ENCODE measurements at places on chromosomes 3 and 15.

DNA sequence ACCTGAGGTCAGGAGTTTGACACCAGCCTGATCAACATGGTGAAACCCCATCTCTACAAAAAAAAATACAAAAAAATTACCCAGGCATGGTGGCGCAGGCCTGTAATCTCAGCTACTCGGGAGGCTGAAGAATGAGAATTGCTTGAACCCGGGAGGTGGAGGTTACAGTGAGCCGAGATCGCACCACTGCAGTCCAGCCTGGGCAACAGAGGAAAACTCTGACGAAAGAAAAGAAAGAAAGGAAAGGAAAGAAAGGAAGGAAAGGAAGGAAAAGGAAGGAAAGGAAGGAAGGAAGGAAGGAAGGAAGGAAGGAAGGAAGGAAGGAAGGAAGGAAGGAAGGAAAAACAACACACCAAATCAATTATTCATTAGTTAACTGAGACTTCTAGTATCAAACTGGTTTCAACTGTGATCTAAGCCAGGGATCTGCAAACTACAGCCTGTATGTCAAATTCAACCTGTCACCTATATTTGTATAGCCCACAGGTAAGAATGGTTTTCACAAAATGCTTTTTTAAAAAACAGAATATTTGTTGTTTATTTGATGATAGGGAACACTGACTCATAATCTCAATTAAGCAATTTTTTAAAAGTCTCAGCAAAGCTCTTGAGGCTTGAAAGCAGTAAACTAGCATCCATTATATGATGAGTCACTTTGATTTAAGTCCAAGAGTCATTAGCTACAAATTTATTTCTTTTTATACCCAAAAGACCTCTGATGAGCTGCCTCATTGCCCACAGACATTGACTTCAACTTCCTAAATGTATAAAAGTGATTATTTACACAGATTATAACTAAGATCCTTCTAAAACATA lies 127.6 kb downstream of the TBL1XR1 start:
- no peak for DNase-seq

- no peak for DNase-seq
Measured at GRCh38 chr3:29307295-29307694, 26.4 kb downstream of the RBMS3 start.

GRCh38 chr15:31208817-31209216 lies 107.3 kb upstream of the TRPM1 start:
- DNase-seq, result no peak

- DNase-seq, result peak; percentile 25
Measured at GRCh38 chr3:11212299-11212608, 58.0 kb downstream of the HRH1 start.

GRCh38 chr3:53260286-53260785 lies 4.5 kb upstream of the TKT start:
- no peak for DNase-seq

DNA sequence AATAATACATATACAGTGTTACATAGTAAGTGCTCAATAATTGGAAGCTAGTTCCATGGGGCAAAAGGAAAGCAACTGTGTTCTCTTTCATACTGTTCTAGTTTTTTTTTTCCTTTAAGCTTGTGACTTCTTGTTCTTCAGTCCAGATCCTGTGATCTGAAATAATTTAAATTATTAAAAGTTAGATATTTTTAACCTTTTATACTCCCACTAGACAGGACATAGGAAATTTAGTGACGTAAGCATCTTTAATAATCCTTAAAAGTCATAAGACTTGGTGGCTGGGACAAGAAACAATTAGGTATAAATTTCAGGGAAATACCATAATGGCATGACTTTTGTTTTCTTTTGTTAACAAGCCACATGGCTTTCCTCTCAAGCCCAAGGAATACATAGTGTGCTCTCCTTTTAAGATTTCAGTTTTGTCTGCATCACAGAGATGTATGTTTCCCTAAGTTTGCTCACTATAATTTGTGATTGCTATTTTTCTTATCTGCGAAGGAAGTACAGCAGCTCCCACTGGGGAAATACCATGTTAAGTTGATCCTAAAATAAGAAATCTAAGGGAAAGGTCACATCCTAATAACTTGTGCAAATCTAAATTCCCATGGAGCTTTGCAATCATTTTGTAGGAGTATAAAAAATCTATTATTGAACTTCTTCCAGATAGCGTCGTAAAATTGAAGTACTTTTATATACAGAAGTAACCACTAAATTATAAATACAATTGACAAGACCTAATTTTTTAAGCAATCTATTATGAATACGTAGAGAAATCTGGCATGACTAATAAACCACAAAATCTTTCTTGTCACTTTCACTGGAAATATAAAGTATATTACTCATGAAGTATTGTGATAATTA lies 30.1 kb downstream of the PPARG start:
- DNase-seq, result no peak

DNA sequence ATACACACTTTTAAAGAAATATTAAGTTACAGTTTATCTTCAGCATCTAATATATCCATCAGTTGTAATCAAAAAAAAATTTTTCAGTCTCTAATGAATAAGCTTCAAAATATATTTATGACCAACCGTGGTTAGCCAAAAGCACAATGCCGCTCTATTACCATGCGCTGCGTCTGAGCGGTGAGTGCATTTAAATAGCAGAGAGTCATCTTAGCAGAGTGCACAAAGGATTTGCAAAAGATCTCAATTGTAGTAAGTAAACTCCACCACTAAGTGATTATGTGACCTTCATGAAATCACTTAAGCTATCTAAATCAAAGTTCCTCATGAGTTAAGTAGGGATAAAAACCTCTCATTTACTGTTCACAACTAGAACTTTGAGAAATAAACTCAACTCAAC lies 4.9 kb downstream of the TP63 start:
- DNase-seq, result no peak

DNA sequence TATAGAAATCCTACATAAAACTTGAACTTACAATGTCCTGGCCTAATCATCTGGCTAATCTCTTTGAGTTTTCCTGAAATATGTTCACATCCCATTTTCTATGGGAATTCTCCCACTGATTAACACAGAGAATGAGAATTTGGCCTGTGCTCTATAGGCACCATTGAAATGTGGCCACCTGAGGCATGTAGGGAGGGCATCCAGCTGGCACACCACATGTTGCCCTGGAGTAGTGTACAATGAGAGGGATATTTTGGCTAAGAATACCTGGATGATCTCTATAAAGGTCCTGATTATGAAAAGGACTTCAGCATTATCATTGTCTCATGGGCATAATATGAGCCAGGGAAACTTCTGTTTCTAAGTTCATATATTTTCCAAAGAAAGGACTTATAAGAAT lies 324.0 kb downstream of the ZBTB20 start:
- DNase-seq, result no peak

GRCh38 chr3:2390926-2391532 lies 292.4 kb downstream of the CNTN4 start:
- DNase-seq, result no peak

- peak; percentile 90 for DNase-seq
Measured at GRCh38 chr3:12405432-12406272, 78.6 kb upstream of the TSEN2 start.

DNA sequence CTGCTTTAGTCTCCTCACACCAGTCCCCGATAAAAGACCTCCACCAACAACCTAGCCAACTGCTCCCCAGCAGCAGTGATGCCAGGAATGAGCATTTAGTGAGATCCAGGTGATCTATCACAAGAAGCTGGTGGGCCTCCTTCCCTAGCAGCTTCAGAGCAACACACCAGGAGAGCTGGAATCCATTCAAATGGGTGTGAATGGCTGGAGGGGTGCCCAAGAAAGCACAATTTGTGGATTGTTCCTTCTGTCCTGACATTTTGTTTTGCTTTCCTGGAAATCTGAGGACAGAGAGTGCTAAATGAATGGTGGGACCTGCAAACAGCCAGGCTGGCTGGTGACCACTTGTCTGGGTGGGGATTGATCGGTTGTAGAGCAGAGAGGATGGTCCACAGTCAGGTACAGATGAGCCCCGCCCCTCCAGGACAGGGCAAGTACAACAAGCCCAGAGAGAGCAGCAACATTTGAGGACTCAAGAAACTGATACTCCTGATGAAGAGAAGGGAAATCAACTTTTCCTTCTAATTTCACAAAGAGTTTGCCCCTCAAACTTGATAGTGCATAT lies 316.8 kb downstream of the VPS13C start:
- DNase-seq, result no peak

DNA sequence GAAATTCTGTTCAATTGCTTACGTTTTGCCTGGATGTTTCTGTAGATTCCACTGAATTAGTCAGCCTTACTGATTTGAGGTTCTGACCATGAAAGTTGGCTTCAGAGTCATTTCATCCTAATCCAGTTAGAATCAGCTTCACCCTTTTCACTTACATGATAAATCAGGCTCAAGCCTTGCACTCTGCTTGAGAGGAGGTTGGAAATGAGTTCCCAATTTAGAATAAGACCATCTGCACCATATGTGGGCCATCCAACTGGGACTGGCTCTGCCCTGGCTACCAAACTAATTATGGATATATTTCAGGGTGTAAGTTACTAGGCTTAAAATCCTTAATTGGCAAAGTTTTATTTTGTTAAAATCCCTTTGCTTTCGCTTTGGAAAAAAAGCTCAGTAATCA lies 255.7 kb downstream of the CHL1 start:
- DNase-seq, result no peak

- no peak for DNase-seq
Measured at GRCh38 chr3:86244905-86245304, 746.0 kb downstream of the VGLL3 start.

- DNase-seq, result peak; percentile 84
Measured at GRCh38 chr3:48989796-48990635, at the start of gene P4HTM. TSS of gene P4HTM (plus strand) at chr3:48990241. CDS start at chr3:48990257, 16 bp downstream.

DNA sequence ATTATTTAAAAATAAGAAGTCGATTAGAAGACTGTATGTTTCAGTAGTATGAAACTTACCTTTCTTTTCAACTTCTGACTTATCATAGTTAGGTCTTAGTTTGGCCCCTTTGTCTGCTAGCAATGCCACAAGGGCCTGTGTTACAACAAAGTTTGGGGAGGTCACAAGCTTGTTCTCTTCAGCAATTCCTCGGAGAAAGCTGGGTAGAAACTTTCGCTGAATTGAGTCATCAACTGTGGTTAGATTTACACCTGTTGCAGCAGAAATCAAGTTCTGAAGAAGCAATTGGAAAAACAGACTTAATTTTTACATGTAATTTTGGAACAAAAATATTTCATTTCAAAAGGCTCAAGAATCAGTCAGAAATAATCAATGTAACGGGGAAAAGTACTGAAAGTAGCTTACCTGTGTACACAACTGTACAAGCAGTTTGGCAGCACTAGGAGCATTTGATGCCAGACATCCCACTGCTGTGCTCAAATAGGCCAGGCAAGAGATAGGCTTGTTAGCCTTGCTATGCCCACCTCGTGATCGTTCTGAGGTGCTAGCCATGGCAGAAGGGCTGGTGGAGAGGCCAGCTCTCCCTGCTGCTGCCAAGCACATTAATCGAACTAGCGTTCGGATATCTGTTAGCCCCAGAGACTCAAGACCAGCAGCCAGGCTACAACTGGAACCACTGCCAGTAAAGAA lies 58.6 kb downstream of the FBXL22 start:
- no peak for DNase-seq

DNA sequence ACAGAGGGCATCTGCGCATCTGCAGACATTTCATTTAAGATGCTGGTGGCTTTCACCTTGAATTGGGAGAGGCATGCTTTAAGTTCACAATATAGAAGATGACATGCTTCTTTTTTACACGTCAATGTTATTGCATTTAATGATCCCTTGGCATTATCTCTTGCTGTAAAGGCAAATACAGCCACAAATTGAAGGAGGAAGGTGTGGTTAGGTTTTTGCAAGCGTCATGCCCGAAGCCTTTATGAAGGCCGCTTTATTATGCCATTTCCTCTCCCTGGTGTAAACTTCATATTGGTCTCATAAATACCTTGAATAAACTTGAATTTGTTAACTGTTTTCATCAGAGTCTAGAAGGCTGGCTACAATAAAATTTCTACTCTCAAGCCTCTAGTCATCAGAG lies 212.7 kb downstream of the PDZRN3 start:
- no peak for DNase-seq

DNA sequence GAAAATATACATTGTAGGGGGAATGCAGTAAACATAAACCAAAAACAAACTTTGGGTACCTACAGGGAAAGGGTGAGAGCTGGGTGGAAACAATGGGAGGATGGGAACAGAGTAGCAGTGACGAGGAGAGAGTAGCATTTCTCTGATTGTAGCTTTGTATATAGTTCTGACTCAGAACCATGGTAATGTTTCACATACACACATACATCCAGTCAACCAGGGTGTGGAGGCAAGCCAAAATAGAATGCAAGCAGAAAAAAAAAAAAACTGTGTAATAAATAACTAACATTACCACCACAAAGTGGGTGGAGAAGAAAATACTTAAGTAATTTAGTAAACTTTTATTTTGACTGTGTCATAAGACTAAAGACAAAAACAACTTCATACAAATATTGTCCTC lies 27.2 kb downstream of the BCL2A1 start:
- DNase-seq, result no peak

DNA sequence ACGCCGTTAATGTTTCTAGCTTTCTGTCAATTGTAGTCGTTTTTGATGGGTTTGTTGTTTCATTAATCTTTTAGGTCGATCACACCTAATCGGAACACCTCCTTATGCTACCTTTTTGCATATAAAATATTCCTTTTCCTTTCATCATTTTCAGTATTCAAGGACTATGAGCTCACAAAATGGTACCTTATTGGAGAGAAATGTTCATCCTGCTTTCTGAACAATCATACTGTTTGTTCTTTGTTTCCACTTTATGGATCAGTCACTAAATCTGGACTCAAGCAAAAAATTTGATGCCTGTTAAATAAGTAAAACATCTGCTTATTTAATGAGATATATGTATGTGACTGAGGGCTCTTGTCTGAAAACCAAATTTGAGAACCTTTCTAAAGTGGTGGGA lies 1.1 kb downstream of the KIF15 start:
- no peak for DNase-seq

- no peak for DNase-seq
Measured at GRCh38 chr3:191412759-191413158, 48.2 kb upstream of the PYDC2 start.

DNA sequence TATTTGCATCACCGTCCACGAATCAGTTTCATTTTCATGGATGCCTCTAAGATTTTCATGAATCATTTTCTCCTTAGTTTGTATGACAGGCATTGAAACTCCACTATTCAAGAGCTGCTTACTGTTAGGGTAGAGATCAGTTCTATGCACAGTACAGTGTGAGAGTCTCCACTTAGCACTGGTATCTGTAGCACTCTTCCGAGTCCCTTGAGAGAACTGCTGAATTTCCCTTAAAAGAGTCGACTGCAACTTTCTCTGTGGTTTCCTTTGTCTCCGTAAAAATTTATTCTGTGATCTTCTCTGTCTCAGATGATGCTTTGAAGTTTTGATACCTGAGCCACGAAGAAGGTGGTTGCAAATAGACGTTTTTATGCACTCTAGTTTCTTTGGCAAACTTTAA lies 14.8 kb downstream of the GTPBP8 start:
- no peak for DNase-seq

DNA sequence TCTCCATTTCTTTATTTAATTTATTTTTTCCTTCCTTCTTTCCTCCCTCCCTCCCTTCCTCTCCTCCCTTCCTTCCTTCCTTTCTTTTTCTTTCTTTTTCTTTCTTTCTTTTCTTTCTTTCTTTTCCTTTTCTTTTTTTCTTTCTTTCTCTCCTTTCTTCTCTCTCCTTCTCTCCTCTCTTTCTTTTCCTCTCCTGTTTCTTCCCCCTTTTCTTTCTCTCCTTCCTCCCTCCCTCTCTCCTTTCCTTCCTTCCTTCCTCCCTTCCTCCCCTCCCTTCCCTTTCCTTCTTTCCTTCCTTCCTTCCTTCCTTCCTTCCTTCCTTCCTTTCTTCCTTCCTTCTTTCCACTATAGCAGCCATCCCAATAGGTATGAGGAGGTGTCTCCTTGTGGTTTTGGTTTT lies 6.8 kb upstream of the PDIA5 start:
- DNase-seq, result no peak

Measured in adrenal gland (tissue), 19 donors.